ENCODE measurements at places on chromosomes 2 and 18. TPM values are rescaled to one million over a fixed set of nuclear protein-coding genes. Genes with fewer than 3 reads are reported as not detected.

GRCh38 chr2:64023485-64024258, 4.4 kb upstream of the VPS54 start:
- no peak for DNase-seq
- peaks cover 12% of the 10 kb centered on the region for H3K4me1 ChIP-seq
- no peak overlapping the region for H3K27ac ChIP-seq
- H3K4me3 ChIP-seq: no peak overlapping the region
- H3K36me3 ChIP-seq: no peaks in the 10 kb centered on the region
- no peaks in the 10 kb centered on the region for H3K27me3 ChIP-seq

DNA sequence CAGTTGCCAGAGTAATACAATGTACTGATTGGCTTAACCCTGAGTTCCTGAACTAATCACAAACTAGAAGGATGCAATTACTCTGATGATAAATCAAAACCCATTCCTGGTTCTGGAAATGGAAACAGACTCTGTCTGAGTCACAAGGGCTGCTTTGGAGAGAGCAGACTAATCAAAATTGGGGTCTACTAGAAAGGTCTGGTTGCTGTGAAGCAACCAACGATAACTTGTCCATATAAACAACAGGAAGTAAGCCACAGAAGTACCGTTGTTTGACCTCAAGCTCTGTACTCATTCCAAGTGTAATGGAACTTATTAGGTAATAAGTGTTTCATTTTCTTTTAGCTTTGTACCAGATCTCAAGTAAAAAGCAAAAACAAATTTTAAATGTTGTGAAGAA, 49.7 kb downstream of the RASGRP3 start:
- no peaks in the 10 kb centered on the region for H3K36me3 ChIP-seq
- H3K4me3 ChIP-seq: no peak overlapping the region
- H3K27me3 ChIP-seq: no peaks in the 10 kb centered on the region
- peaks cover 32% of the 10 kb centered on the region for H3K4me1 ChIP-seq
- no peak overlapping the region for H3K27ac ChIP-seq

- H3K4me1 ChIP-seq: no peaks in the 10 kb centered on the region
- H3K27ac ChIP-seq: no peak overlapping the region
- no peaks in the 10 kb centered on the region for H3K36me3 ChIP-seq
- H3K27me3 ChIP-seq: no peaks in the 10 kb centered on the region
- no peak for DNase-seq
Observed at GRCh38 chr18:78123144-78123909, 856.3 kb upstream of the SALL3 start.

GRCh38 chr2:175015340-175015739, 10.2 kb upstream of the CHN1 start:
- no peaks in the 10 kb centered on the region for H3K36me3 ChIP-seq
- no peak for DNase-seq
- H3K27me3 ChIP-seq: no peaks in the 10 kb centered on the region
- no peak overlapping the region for H3K27ac ChIP-seq
- no peaks in the 10 kb centered on the region for H3K4me1 ChIP-seq

DNA sequence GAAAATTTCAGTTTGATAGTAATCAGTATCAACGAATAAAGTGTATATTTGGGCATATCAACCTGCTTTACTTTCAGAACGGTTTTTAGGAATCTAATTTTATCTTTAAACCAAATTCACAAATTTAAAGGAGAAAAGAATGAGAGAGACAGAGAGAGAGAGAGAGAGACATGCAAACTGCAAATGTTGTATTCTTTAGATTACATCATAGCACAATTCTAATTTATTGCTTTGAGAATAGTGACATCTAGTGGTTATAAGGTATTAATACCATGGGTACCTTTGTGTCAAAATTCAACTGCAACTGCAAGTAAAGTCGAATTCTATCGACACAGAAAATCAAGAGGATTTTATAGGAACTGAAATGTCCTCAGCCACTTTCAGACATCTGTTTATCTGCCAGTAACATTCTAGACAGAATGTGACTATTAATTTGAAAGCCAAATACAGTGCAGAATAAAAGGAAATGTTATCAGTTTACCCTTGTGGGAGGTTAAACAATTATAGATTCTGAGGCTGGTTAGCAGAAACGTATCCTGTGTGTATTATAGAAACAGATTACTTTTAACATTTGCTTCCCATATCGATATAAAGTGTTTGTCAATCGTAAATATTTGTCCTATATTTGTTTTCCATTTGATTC, 529.8 kb upstream of the VRK2 start:
- H3K27ac ChIP-seq: no peak overlapping the region
- no peaks in the 10 kb centered on the region for H3K27me3 ChIP-seq
- H3K4me1 ChIP-seq: no peaks in the 10 kb centered on the region
- no peaks in the 10 kb centered on the region for H3K36me3 ChIP-seq
- DNase-seq: peak; percentile 64
- H3K4me3 ChIP-seq: no peak overlapping the region

- H3K27me3 ChIP-seq: no peaks in the 10 kb centered on the region
- H3K4me3 ChIP-seq: no peak overlapping the region
- DNase-seq: peak; percentile 70
- H3K4me1 ChIP-seq: no peaks in the 10 kb centered on the region
- H3K27ac ChIP-seq: no peak overlapping the region
Observed at GRCh38 chr2:157777427-157777826, 98.7 kb downstream of the ACVR1 start.

DNA sequence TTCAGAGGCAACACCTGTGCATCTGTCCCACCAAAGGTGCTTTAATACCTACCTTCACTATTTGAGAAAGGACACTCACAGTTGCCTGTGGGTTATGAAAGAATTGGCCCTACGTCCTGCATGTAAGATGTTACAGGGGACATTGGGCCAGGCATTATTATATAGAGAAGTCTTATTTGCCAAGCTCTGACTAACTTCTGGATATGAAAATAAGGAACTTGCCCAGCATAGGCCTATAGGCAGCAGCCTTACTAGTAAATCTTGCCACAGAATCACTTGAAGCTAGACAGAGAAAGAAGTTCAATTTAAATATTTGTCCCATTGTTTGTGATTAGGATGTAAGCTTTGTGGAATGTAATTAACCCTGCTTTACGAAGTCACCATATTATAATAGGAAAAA, 41.7 kb downstream of the NLRC4 start:
- no peaks in the 10 kb centered on the region for H3K27me3 ChIP-seq
- peaks cover 36% of the 10 kb centered on the region for H3K36me3 ChIP-seq
- H3K4me1 ChIP-seq: no peaks in the 10 kb centered on the region
- no peak overlapping the region for H3K4me3 ChIP-seq
- H3K27ac ChIP-seq: no peak overlapping the region
- no peak for DNase-seq

DNA sequence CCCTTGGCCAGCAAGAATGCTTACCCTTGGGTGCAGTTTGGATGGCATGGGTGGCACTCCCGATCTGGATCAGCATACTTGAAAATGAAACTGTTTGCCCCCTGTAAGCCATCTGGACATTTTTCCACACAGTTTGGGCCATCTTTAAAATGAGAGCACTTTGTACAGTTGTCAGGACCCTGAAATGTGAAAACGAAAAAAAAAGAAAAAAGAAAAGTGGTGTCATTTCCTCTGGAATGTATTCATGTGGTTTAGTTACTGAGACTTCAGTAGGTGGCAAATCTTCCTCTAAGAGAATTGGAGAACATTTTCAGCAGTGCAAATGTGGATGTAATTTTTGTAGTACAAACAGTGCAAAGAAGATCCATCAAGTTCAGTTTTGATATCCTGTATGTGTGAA, 873.3 kb downstream of the ERBB4 start:
- no peaks in the 10 kb centered on the region for H3K4me1 ChIP-seq
- DNase-seq: no peak
- no peak overlapping the region for H3K27ac ChIP-seq

DNA sequence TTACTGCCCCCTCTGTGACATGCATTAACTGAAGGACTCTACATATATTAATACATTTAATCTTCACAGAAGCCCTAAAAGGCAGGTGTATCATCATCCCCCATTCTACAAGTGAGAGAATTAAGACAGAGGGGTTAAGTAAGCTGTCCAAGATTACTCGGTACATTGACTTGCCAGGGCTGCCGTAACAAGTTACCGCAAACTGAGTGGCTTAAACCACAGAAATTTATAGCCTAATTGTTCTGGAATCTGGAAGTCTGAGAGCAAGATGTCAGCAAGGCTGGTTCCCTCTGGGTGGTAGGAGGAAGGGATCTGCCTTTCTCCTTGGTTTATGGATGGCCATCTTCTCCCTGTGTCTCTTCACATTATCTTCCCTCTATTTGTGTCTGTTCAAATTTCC, 605.5 kb downstream of the EPHA4 start:
- no peak overlapping the region for H3K27ac ChIP-seq
- no peak overlapping the region for H3K4me3 ChIP-seq
- 0 out of 2 replicates have a peak, but pooled peaks cover 5% of the 10 kb centered on the region for H3K27me3 ChIP-seq
- H3K4me1 ChIP-seq: peaks cover 9% of the 10 kb centered on the region

DNA sequence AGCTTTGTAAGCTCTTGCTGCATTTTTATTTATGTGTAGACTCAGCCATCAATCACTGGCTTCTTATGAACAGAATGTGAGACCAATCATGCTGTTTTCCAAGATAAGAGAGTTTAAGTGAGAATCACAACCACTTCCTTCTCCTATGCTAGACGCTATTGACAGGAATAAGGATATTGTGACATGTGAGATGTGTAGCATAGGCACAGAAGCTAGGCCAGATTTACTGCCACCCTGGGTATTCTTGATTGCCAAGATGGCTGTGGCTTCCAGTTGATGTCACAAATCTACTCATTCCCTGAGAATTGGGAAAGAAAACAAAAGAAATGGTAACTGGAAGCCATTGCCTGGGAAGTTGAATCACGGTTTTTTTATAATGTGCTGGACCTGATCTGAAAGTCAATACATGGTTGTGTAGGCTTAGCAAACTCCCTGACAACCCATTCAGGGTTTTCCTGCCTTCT, 49.9 kb downstream of the RAB27B start:
- no peaks in the 10 kb centered on the region for H3K27me3 ChIP-seq
- DNase-seq: peak; percentile 22

- H3K27me3 ChIP-seq: no peaks in the 10 kb centered on the region
- no peak for DNase-seq
- H3K4me1 ChIP-seq: no peaks in the 10 kb centered on the region
- no peaks in the 10 kb centered on the region for H3K36me3 ChIP-seq
- H3K27ac ChIP-seq: no peak overlapping the region
Observed at GRCh38 chr2:66968946-66969345, 428.2 kb upstream of the ETAA1 start.

DNA sequence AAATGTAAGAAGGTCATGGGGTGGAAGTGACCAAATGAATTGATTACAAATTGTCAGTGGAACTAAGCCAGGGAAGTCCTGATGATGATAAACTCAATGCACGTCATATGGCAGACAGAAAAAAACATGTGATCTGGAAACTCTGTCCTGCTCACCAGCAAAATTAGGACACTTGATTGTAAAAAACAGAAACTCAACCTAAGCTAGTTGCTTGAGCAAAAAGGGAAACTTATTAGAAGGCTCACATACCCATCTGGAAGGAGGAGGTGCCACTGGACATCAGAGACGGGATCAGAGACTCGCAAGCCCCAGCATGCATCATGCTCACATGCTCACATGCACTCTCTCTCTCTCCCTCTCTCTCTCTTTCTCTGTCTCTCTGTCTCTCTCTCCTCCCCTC, 96.8 kb downstream of the SP3 start:
- no peak overlapping the region for H3K27ac ChIP-seq
- H3K4me3 ChIP-seq: no peak overlapping the region
- peaks cover 26% of the 10 kb centered on the region for H3K27me3 ChIP-seq
- H3K4me1 ChIP-seq: peaks cover 7% of the 10 kb centered on the region
- no peaks in the 10 kb centered on the region for H3K36me3 ChIP-seq

DNA sequence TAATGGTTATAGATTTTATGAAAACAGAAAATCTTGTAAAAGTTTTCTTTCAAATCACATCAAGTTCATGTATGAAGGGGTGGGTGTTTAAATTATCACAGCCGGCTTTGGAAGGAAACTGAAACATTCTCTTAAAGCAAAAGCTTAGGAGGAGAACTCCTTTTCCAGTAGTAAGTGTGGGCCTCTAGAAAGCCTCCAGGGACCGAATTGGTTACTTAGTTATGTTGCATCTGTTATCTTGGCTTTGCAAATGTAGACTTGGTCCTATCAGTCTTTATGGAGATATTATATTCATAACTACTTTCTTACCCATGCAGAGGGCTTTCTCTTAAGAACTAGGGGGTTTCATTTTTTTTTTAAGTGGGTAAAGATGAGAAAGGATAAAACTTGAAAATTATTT, 7.4 kb downstream of the NAB1 start:
- H3K27me3 ChIP-seq: no peaks in the 10 kb centered on the region
- H3K4me1 ChIP-seq: peaks cover 31% of the 10 kb centered on the region
- DNase-seq: no peak

DNA sequence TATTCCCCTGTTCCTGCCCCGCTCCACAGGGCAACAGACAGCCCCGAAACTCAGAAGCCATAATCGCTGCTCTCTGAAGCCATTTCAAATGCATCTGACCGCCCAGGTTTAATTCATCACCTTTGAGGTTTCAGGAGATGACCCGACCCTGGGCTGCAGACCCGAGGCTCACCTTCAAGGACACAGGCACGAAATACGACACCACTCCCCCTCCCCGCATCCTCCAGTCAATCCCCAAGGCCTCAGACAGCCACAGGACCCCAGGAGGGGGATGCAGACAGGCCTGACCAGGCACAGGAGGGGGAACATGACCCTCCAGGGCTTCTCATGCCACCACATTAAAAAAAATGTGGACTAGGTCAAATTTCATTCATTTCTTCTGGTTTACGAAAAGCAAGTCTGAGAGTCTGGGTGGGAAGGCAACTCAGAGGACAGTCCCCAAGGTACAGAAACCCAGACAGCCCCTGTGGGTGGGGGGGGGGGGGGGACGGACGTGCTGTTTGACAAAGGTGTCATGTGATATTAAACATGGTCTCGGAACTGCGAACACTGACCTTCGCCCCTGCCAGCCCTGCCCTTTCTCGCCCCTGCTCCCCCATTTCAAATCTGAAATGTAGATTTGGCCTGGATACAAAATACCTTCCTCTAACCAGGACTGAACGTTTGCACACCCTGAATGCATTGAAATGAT, 142.9 kb downstream of the BCL11A start:
- no peak for DNase-seq
- H3K4me3 ChIP-seq: no peak overlapping the region
- H3K4me1 ChIP-seq: no peaks in the 10 kb centered on the region
- no peak overlapping the region for H3K27ac ChIP-seq
- no peaks in the 10 kb centered on the region for H3K27me3 ChIP-seq

GRCh38 chr2:96353606-96354101, 18.1 kb downstream of the NCAPH start:
- H3K4me1 ChIP-seq: peaks cover 16% of the 10 kb centered on the region
- peak; percentile 84 for DNase-seq
- H3K36me3 ChIP-seq: no peaks in the 10 kb centered on the region

- H3K4me1 ChIP-seq: peaks cover 29% of the 10 kb centered on the region
- no peak overlapping the region for H3K27ac ChIP-seq
- no peak for DNase-seq
- H3K27me3 ChIP-seq: no peaks in the 10 kb centered on the region
Observed at GRCh38 chr2:227363756-227364155, 15.3 kb downstream of the TM4SF20 start.

Gene TTN
- 0.39 TPM for polyA plus RNA-seq

Gene POTEI
- polyA plus RNA-seq: not detected

Gene STARD7
- polyA plus RNA-seq: 93.3 TPM

Gene SCYGR8
- not detected for polyA plus RNA-seq

Gene FBLN7
- polyA plus RNA-seq: 1.8 TPM

Gene DLGAP1
- polyA plus RNA-seq: 0.29 TPM

Gene THSD7B
- polyA plus RNA-seq: not detected

Gene NOL4
- polyA plus RNA-seq: not detected

Data from GM23248 (cell line).